Stimulated activated CD8-positive, alpha-beta memory T cell treated with anti-CD3 and anti-CD28 coated beads, Interleukin-12 subunit alpha, Interleukin-12 subunit beta, amount 100 ng/mL, for 4 hours (primary cell): ENCODE measurements at places on chromosomes 4 and X.

GRCh38 chrX:136046295-136047015, 61.2 kb downstream of the SLC9A6 start:
- no peak for DNase-seq

DNA sequence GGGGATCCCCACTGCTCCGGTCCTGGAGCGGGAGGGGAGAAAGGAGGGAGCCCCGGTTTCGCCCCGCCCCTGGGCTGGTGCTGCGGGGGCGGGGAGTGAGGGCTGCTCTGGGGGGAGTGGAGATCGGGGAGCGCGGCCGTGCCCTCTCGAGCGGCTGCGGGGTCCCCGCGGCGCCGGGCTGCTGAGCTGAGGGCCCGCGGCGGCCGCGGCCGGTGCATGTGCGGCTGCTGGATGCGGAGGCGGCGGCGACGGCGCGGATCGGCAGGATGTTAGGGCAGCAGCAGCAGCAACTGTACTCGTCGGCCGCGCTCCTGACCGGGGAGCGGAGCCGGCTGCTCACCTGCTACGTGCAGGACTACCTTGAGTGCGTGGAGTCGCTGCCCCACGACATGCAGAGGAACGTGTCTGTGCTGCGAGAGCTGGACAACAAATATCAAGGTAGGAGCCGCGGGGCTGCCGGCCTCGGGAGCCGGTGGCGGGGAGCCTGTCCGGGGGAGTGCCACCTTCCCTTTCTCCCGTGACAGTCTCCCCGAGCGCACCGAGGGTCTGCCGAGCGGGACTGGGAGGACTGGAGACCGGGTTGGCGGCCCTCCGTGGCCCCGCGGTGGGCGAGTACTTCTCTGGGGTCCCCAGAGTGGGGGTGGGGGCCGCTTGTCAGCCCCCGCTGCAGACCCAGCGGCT, at the start of gene ING2:
Gene ING2 (plus strand): TSS at position 129 of the 681 bp plus-strand sequence. CDS start 138 bp downstream, at position 267.
- no peak for DNase-seq

- DNase-seq = no peak
Measured at GRCh38 chr4:174532445-174532844, 10.2 kb upstream of the HPGD start.

- DNase-seq = no peak
Measured at GRCh38 chrX:46294234-46294633, 251.0 kb downstream of the ZNF674 start.

- DNase-seq = no peak
Measured at GRCh38 chrX:121146059-121146628, 98.7 kb downstream of the GLUD2 start.
